Spinal cord (tissue), 10 donors: ENCODE measurements at places on chromosomes 4 and X. TPM values are rescaled to one million over a fixed set of nuclear protein-coding genes. Genes with fewer than 3 reads are reported as not detected.

- DNase-seq = peak; percentile 17
- H3K36me3 ChIP-seq = peaks cover 3% of the 10 kb centered on the region
- H3K27ac ChIP-seq = no peak overlapping the region
- no peaks in the 10 kb centered on the region for H3K27me3 ChIP-seq
- no peaks in the 10 kb centered on the region for H3K4me1 ChIP-seq
These were observed 69.7 kb upstream of the NUDT6 start for GRCh38 chr4:122992057-122992456.

- H3K4me1 ChIP-seq = no peaks in the 10 kb centered on the region
- H3K4me3 ChIP-seq = no peak overlapping the region
- no peaks in the 10 kb centered on the region for H3K36me3 ChIP-seq
These were observed 88.8 kb downstream of the DGKK start for GRCh38 chrX:50381729-50382415.

CXCL11 gene
- not detected for total RNA-seq

DNA sequence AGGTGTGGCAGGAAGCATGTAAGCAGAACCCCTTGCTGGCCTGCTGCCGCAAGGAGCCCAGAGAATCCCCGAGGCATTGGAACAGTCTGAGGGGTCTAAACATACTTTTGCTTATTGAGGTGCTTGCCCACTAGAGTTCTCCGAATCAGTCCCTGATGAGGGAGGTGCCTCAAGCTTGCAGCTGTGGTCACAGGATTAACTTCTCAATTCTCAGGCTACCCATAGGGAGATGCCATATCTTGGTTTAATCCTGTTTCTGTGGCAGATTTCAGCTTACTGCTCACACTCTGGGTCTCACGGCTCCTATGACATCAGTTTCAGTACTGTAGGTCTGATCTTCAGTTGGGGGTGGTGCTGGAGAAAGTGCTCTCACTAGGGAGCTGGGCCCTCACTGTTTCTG lies 39.9 kb downstream of the CCNG2 start:
- no peak overlapping the region for H3K4me3 ChIP-seq
- no peak overlapping the region for H3K27ac ChIP-seq

EDNRA gene
- 39.2 TPM for total RNA-seq

DNA sequence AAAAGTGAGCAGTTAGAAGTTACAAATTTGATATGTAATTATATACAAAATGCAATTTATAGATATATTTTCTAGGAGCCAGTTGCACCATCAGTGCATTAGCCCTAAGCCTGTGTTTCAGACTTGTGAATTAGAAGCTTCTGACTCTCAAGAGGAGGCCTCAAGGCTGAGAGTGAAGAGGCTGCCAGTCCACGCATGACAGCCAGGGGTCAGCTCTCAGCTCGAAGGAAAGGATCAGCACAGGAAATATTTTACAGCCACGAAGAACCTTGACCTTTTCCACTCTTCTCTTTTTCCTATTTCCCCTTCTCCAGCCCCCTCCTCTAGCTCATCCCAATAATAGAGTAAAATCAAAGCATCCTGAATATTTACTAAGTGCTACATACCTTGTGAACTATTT lies 642.4 kb downstream of the TRIML1 start:
- H3K27me3 ChIP-seq = no peaks in the 10 kb centered on the region
- H3K36me3 ChIP-seq = no peaks in the 10 kb centered on the region
- no peaks in the 10 kb centered on the region for H3K4me1 ChIP-seq
- H3K4me3 ChIP-seq = no peak overlapping the region
- H3K27ac ChIP-seq = no peak overlapping the region

MAGEA8 gene
- not detected for total RNA-seq

DNA sequence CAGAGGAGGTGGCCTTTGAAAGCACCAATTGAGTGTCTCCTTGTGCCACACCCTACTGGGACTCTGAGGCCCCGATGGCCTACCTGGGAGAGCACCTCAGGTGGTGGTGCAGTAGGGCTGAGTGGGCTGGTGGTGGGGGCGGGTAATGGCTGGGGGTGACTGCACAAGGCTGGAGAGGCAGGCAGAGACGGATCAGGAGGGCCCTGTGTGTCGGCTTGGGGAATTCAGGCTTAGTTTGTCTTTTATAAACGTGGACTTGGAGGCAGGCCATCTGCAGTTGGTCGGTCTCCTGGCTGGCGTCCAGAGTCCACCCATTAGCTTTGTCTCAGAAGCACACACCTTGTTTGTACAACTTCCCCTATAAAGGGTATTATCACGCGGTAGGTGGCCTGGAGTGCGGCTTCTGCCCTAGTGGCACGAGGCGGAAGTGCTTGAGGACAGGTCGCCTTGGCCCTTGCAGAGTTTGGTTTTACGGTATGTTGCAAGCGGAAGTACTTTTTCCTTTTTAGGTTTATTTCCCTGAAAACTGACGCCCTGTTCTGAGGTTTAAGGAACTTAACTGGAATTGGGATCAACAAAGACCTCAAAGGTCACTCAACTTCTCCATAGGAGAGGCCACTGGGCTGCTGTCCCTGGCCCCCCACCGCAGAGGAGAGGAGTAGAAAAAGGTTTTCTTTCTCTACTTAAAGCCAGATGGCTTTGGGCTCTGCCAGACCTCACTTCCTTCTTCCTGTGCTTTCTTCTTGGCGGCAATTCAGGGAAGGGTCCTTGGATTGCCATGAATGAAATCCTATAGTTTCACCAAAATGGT lies 8.0 kb downstream of the TBC1D14 start:
- peaks cover 45% of the 10 kb centered on the region for H3K4me1 ChIP-seq
- H3K27me3 ChIP-seq = no peaks in the 10 kb centered on the region
- peak overlapping the region; percentile 63 for H3K27ac ChIP-seq
- H3K4me3 ChIP-seq = no peak overlapping the region
- H3K36me3 ChIP-seq = no peaks in the 10 kb centered on the region

ATOH1 gene
- 0.77 TPM for total RNA-seq

PSAPL1 gene
- total RNA-seq = 0.06 TPM

DNA sequence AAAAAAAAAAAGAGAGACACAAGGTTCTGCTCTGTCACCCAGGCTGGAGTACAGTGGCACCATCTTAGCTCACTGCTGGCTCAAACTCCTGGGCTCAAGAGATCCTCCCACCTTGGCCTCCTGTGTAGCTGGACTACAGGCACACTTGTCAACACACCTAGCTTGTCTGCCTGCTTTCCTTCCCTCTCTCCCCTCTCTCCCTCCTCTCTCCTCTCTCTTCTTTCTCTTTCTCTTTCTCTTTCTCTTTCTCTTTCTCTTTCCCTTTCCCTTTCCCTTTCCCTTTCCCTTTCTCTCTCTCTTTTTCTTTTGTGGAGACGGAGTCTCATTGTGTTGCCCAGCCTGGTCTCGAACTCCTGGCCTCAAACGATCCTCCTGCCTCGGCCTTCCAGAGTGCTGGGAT lies 132.1 kb downstream of the DIPK2B start:
- H3K4me1 ChIP-seq = no peaks in the 10 kb centered on the region
- H3K27me3 ChIP-seq = no peaks in the 10 kb centered on the region
- H3K4me3 ChIP-seq = no peak overlapping the region
- no peak for DNase-seq
- H3K27ac ChIP-seq = no peak overlapping the region

GRCh38 chr4:86967073-86967472 lies 32.3 kb downstream of the AFF1 start:
- peaks cover 4% of the 10 kb centered on the region for H3K4me1 ChIP-seq
- H3K27ac ChIP-seq = no peak overlapping the region
- no peak for DNase-seq
- no peak overlapping the region for H3K4me3 ChIP-seq

GRCh38 chr4:41510179-41510578 lies 27.8 kb upstream of the LIMCH1 start:
- no peaks in the 10 kb centered on the region for H3K4me1 ChIP-seq
- H3K36me3 ChIP-seq = no peaks in the 10 kb centered on the region
- H3K27me3 ChIP-seq = peaks cover 2% of the 10 kb centered on the region
- peak overlapping the region; percentile 12 for H3K27ac ChIP-seq

DNA sequence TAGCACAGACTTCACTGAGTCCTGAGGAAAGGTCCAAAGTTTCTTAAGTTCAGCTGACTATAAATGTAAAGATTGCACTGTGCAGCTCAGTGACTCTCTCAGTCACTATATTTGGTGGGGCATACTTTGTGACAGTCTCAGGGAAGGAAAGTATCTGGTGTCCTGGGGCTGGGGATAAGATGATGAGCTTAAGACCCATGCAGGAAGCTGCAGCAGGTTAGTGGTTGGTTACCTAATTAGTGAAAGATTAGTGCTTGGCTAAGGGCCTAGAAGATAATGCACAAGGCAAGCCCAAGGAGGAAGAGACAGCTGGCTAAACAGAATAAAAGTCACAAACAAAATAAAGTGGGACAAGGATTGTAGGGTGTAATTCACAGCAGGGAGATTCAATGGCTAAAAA lies 25.4 kb upstream of the SLITRK4 start:
- H3K27me3 ChIP-seq = no peaks in the 10 kb centered on the region
- no peak for DNase-seq
- H3K4me1 ChIP-seq = no peaks in the 10 kb centered on the region
- no peaks in the 10 kb centered on the region for H3K36me3 ChIP-seq
- no peak overlapping the region for H3K4me3 ChIP-seq
- H3K27ac ChIP-seq = no peak overlapping the region

GRCh38 chrX:30941898-30942297 lies 52.8 kb upstream of the TAB3 start:
- DNase-seq = no peak
- H3K4me3 ChIP-seq = no peak overlapping the region
- H3K27me3 ChIP-seq = no peaks in the 10 kb centered on the region
- H3K4me1 ChIP-seq = no peaks in the 10 kb centered on the region

- H3K4me3 ChIP-seq = no peak overlapping the region
- H3K36me3 ChIP-seq = no peaks in the 10 kb centered on the region
- no peak for DNase-seq
- no peak overlapping the region for H3K27ac ChIP-seq
- no peaks in the 10 kb centered on the region for H3K4me1 ChIP-seq
- H3K27me3 ChIP-seq = no peaks in the 10 kb centered on the region
These were observed 7.4 kb upstream of the SMS start for GRCh38 chrX:21933077-21933476.

- no peak for DNase-seq
- H3K4me1 ChIP-seq = no peaks in the 10 kb centered on the region
- H3K27ac ChIP-seq = no peak overlapping the region
These were observed 165.8 kb downstream of the ATOH1 start for GRCh38 chr4:93994175-93994994.

DNA sequence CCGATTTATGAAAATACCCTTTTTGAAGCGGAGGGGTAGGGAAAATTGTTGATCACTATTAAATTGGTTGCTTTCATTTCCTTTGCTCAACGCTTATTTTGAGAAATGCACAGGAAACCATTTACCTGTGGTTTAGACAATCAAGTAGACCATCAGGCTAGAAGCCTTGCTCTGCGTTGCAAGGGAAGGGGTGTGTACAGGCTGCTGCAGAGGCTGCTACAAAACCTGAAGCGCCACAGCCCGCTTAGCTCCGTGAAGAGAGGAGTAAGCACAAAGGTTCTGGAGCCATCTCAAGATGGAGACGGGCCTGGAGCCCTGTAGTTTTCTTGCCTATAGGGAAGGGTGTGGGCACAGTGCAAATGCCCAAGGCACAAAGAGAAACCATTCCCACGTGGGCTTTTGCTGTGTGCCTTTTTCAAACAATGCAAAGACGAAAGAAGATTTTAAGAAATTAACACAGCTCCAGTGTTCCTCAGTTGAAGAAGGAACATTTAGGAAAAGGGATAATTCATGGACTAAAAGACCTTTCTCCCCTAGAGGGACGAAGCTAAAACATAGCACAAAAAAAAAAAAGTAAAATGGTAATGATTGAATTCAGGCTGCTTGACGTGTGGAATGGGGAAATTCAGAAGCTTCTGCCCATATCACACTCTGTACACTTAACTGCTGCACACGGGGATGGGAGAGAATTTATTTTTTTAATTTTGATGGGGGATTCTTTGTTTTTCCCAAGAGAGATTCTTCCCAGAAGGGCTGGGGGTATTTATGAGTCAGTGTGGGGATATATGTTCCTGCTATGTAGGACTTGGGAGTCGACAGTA lies 3.5 kb downstream of the TMSB4X start:
- DNase-seq = no peak
- peak overlapping the region; percentile 4 for H3K4me3 ChIP-seq
- peaks cover 4% of the 10 kb centered on the region for H3K4me1 ChIP-seq
- peak overlapping the region; percentile 33 for H3K27ac ChIP-seq

GRCh38 chr4:139207247-139207646 lies 30.2 kb upstream of the ELF2 start:
- DNase-seq = no peak
- H3K4me3 ChIP-seq = no peak overlapping the region
- H3K4me1 ChIP-seq = peaks cover 3% of the 10 kb centered on the region
- H3K36me3 ChIP-seq = no peaks in the 10 kb centered on the region

DNA sequence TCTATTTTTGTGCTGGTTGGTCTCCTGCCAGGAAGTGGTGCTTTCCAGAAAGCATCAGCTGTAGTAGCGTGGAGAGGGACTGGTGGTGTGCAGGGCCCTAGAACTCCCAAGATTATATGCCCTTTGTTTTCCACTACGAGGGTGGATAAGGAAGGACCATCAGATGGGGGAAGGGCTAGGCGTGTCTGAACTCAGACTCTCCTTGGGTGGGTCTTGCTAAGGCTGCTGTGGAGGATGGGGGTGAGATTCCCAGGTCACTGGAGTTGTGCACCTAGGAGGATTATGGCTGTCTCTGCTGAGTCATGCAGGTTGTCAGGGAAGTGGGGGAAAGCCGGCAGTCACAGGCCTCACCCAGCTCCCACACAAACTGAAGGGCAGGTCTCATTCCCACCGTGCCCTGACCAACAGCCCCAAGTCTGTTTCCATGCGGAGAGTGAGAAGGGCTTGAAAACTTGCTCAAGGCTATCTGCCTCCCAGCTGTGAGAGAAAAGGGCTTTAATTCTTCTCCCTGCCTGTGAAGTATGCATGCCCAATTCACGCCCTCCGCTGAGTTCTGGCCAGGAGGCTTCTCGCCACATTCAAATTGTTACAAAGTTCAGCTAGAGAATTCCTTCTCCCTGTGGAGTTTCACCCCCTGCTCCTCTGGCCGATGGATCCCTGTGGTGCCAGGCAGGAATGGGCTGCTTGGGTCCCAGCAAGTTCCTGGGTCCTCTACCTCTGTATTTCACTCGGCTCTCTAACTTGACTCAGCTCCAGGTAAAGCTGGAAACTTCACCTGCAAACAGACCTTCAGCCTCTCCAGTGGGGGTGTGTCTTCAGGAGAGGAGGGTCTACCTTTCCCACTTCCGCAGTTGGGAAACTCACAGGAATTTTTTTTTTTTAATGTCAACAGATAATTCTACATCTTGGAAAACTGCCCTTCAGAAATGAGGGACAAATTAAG lies 7.7 kb upstream of the CSTF2 start:
- H3K36me3 ChIP-seq = no peaks in the 10 kb centered on the region
- H3K4me3 ChIP-seq = no peak overlapping the region
- peaks cover 13% of the 10 kb centered on the region for H3K27me3 ChIP-seq
- DNase-seq = no peak
- H3K4me1 ChIP-seq = no peaks in the 10 kb centered on the region

DNA sequence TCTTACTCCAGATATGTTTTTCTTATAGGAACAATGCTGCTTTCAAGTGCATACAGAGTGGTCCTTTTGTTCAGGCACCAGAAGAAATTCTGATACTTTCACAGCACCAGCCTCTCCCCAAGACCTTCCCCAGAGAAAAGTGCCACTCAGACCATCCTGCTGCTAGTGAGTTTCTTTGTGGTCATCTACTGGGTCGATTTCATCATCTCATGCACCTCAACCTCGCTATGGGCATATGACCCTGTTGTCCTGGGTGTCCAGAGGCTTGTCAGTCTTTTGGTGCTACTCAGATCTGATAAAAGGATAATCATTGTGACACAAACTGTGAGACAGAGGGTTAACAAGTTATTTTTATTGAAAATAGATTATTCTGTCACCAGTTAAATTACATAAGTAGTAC lies 39.5 kb downstream of the WDR13 start:
- no peaks in the 10 kb centered on the region for H3K36me3 ChIP-seq
- H3K4me3 ChIP-seq = no peak overlapping the region
- peaks cover 4% of the 10 kb centered on the region for H3K4me1 ChIP-seq
- H3K27me3 ChIP-seq = no peaks in the 10 kb centered on the region
- DNase-seq = no peak
